Effector CD4-positive, alpha-beta T cell (primary cell): ENCODE measurements at places on chromosomes 3 and 15.

- no peak for DNase-seq
These were observed 51.2 kb downstream of the LYSMD4 start for GRCh38 chr15:99681990-99682389.

- DNase-seq: no peak
These were observed 4.2 kb downstream of the MAPKBP1 start for GRCh38 chr15:41778521-41778920.

DNA sequence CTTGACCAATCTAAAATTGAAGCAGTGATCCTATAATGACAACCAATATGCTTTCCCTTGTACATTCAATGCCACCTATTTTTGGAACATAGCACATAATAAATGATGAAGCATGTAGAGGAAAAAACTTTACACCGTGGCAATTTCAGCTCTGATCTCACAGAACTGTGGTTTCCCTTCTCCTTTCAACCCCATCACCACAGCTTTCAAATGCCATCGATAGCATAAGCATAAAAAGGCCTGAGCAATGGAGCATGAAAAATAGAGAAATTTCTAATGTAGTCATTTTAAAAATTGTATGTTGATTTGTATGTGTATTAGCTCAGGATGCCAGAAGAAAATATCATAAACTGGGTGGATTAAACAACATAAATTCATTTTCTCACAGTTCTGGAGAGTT, 406.0 kb upstream of the TMCO5A start:
- DNase-seq: no peak

- DNase-seq: no peak
These were observed 105.1 kb upstream of the TRPM1 start for GRCh38 chr15:31206386-31207181.

- DNase-seq: no peak
These were observed 23.5 kb downstream of the COLQ start for GRCh38 chr3:15497964-15498363.

GRCh38 chr3:194194757-194195085, 58.8 kb downstream of the HES1 start:
- DNase-seq: no peak
